AG08396 (cell line): ENCODE measurements at places on chromosomes 2 and 18.

GRCh38 chr18:57959278-57959677 lies 84.7 kb upstream of the NEDD4L start:
- DNase-seq = peak; percentile 40

GRCh38 chr2:122186761-122187222 lies 431.3 kb downstream of the TSN start:
- DNase-seq = no peak

DNA sequence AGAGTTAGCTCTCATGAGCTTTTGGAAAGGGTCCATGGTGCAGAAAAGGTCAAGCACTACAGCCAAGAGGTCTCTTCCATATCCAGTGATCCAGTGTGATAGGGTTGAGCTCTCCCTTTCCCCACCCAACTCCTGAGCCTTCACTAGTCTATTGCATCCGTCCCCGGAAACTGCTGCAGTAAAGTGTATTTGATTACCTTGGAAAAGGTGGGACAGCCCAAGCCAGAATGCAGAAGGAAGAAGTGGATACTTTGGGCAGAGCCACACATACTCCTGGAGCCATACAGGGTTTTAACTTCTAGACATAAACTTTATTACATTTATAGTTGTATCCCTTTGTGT lies 3.6 kb downstream of the PNKD start:
- DNase-seq = no peak

DNA sequence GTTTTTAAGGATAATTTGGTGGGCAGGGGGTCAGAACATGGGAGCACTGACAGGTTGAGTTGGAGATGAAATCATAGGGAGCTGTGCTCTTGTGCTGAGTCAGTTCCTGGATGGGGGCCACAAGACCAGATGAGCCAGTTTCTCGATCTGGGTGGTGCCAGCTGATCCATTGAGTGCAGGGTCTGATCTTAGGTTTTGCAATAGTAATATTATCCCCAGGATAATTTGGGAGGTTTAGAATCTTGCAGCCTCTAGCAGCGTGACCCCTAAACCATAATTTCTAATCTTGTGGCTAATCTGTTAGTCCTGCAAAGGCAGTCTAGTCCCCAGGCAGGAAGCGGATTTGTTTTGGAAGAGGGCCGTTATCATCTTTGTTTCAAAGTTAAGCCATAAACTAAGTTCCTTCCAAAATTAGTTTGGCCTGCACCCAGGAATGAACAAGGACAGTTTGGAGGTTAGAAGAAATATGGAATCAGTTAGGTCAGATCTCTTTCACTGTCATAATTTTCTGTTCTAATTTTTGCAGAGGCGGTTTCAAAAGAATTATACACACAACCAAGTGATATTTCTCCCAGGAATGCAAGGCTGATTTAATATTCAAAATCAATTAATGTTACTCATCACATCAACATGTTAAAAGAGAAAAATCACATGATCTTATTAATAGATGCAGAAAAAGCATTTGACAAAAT lies 23.0 kb downstream of the DBI start:
- no peak for DNase-seq

DNA sequence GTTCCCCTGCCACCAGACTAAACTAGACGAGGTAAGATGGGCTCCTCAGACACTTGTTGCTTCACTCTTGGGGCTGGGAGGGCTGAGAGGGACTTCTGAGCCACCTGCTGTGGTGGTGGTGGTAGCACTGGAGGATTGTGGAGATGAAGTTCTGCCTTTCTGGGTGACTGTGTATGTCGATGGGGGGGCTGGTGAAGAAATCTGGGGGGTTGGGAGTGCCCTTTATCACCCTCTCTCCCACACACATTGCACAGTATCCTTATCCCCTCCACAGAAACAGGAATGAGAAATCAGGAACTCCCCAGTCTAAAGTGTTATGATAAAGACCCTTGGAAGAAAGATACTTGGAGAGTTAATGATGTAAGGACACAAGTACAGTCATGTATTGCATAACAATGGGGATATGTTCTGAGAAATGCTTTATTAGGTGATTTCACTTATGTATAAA lies 38.5 kb downstream of the HK2 start:
- no peak for DNase-seq
